Epithelial cell of proximal tubule (primary cell): ENCODE measurements at places on chromosomes 16 and 17.

DNA sequence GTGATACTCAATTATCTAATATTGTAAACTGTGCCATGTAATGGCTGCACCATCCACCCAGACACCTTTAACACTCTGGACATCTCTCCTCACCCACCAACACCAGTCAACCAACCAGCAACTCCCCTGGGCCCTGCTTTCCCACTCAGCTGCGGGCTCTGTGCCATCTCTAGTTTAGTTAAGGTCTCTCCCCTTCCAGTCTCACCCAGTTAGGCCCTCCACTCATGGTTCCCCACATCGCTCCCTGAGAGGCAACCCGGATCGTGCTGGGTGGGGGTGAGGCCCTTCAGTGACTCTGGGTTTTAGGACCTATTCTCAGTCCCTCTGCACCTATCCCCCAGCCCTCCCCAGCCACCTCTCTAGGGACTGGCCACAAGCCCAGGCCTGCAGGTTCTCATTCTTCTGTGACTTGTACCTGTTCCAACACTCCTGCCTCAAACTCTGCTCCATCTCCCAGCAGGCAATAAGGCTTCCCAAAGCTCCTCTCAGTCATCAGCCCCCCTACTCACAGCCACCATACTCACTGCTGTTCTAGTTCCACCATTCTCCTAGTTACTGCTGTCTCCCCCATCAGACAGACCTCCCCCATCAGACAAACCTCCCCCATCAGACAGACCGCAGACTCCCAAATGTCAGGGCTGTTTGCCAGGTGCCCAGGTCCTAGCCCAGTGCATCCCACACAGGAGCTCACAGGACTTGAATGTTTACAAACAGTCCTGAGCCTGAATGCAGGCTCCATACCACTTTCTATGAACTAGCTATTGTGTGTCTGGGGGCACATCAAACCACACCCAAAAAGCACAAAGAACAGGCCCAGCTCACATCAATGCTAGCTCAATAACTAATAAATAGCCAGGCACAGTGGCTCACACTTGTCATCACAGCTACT, 2.6 kb downstream of the TK2 start:
- DNase-seq = no peak

DNA sequence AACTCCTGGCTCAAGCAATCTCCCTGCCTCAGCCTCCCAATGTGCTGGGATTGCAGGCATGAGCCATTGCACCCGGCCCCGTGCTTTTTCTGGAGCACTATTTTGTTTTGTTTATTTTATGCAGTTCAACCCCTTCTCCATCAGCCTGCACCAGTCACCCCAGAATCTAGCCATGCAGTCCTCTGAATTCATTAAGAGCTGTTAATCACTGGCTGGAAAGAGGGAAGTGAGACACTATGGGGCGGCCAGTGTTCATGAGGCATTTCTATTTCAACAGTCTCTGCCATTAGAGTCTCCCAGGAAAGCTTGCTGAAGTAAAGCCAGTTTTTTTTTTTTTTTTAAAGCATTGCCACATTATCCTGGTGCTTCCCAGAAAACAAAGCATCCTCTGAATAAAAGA, 1.7 kb downstream of the VWA3A start:
- DNase-seq = no peak

GRCh38 chr16:50422926-50423325, 54.1 kb upstream of the BRD7 start:
- no peak for DNase-seq

DNA sequence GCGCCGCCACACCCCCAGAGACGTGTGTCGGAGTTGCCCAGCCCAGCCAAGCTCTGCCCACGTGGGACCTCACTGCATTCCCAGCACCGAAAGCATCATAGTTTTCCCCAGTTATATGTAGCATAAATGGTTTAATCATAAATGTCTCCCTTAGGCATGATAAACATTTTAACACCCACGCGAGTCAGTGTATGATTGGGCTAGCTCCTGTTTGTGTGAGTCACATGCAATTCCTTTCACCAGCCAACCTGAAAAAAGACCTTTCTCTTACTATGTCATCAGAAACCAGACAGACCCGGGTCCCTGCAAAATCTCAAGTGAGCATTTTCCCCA, 9.2 kb downstream of the TAF1C start:
- peak; percentile 54 for DNase-seq
